CD4-positive, alpha-beta T cell treated with Interleukin-10 for 1 hour (primary cell): ENCODE measurements at places on chromosomes 6 and 20.

DNA sequence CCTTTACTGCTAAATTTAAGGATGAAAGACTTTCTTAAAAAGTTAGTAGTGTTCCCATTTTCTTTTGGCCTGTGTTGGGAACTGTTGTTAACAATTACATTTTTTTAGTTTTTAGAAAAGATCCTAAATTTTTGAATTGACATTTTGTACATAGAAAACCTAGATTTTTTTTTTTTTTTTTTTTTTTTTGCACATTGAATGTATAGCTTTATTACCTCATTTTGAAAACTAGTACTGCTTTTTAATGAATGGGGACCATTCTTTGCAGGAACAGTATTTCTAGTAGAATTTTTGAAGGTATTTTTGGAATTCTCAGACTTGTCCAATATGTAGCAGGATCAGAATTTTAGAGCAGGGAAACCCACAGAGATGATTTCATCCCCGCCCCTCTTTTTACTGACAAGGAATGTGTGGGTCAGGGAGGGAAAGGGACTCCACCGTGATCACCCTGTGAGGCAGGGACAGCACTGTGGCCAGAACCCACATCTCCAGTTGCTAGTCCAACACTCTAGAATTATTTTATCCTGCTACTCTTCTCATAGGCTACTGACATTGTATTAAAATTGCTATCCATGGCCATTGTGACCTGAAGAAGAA lies 154.4 kb upstream of the SUPT3H start:
- no peak for DNase-seq

DNA sequence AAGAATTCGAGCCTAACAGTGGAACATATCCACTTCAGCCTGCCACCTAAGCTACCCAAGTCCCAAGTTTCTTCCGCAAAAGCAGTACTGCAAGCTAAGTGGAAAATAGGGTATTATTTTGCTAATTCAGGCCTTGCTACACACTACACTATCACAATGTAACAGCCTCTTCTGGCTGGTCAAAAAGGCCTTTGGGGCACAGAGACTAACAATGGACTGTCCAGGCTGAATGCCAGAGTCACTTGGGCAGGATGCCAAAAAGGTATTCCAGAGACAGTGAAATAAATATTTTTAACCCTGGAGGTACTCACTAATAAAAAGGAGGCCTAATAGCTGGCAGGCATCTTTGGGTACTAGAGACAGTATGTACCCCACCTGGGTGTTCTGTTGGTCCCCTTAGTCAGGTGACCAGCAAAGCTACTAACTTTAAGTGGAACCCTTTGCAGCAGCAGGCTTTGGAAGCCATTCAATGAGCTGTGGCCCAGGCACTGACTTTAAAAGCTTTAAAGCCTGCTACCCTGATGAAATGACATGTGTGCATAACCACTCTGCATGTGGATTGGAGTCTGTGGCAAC lies 692.1 kb downstream of the HTR1B start:
- no peak for DNase-seq

GRCh38 chr20:46058599-46059281 lies 29.7 kb downstream of the SLC12A5 start:
- DNase-seq = no peak

DNA sequence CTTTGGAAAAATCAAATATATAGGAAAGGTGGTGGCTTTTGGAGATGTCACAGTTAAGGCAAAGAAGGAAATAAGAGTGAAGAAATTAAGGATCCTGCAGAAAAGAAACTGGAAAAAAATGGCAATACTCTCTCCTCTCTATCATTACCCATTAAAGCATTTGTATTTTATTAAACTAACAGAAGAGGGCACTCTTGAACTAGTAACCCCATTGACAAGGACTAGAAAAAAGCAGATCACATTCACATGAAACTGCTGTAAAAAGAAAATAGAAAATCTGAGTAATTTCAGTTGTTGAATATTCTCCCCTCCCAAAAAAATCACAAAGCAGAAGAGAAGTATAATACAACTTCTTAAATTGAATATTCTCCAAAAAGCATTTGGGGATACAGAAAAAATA lies 104.1 kb upstream of the SLC35B3 start:
- no peak for DNase-seq

DNA sequence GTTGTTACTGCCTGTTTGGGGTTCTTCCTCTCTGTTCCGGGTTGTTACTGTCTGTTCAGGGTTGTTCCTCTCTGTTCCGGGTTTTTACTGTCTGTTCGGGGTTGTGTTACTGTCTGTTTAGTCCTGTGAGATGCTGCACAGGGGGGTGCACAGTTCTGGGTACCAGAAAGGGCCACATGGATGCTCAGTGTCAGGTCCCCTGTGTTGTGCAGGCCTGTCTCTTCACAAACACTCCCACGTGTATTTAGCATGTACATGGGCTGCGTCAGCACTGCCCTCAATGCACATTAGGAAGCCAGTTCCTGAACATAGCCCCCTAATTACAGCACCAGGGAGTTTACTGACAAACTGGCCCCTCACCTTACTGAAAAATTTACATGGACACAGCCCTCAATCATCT lies 118.5 kb downstream of the DLL1 start:
- DNase-seq = no peak

GRCh38 chr6:51949526-51949925 lies 137.9 kb downstream of the PKHD1 start:
- DNase-seq = no peak
